BE2C (cell line): ENCODE measurements at places on chromosomes 16 and 17.

DNA sequence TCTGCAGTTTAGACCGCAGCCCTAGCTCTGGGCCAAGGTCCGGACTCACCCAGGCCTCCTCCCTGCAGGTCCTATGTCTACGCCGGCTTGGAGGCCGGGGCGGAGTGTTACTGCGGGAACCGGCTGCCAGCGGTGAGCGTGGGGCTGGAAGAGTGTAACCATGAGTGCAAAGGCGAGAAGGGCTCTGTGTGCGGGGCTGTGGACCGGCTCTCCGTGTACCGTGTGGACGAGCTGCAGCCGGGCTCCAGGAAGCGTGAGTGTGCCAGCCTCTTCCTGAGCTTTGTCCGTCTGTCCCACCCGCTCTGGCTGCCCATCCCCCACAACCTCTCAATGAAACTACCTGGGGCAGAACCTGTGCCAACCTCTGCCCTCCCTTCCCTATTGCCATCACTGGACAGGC lies 20.1 kb downstream of the WSCD1 start:
- no peak for DNase-seq

GRCh38 chr17:62819511-62820221 lies 11.6 kb upstream of the MARCHF10 start:
- DNase-seq, result peak; percentile 69

DNA sequence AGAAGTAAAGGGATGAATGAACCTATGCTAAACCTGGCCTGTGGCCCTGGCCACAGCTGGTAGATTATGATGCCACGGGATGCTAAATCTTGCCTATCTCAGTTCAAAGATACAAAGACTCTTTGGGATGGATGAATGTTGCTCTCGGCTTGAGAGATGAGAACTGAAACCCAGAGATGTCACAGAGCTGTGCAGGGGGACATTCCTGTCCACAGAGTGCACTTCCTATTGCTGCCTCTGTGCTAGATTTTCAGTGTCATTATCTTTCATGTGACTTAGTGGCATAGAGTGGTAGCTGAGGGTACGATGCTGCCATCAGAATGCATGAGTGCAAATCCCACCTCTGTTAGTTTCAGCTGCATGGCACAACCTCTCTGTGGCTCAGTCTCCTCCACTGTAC lies 2.3 kb upstream of the MT1M start:
- no peak for DNase-seq

DNA sequence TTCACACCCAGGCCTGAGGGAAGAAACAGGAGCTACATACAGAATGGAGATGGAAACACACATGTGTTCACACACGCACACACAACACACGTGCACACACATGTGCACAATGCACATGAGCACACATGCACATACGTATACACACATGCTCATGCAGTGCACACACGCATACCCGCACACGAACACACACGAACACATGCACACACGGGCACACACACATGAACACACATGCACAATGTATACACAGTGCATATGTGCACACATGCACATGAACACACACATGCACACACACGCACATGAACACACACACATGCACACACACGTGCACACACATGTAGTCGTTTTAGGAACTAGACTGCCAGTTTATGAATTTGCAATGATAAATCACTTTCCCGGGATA lies 49.3 kb upstream of the CDR2 start:
- no peak for DNase-seq

DNA sequence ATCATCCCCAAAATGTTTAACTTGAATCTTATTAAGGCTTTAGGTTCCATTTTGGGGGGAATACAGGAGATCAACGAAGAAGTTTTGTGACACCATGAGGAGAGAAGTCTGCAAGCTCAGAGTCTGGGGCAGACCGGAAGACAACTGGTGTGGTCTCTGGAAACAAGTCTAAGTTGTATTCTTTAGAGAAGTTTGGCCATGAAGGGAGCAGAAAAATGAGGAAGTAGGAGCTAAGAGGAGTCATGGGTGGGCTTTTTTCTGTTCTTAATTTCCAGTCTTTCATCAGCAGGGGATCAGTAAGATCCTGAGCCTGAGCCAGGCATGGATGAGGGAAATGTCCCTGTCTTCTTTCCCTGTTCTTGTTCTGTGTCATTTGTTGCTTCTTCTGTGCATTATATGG lies 35.8 kb upstream of the NF1 start:
- DNase-seq, result no peak

DNA sequence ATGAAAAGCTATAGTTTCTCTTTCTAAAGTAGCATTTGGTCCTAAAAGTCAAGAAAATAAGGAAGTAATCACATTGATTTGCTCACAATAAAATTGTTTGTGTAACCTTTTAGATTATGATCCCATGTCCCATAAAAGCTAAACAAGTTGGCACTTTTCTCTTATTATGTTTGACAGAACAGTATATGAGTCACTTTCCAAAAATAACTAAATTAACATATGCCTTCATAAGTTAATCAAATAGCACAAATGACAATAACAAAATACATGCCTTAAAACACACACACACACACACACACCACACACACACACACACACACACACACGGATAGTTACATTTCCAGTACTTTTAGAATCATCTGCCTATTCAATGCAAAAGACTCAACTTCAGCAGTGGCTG lies 2.8 kb downstream of the MED13 start:
- DNase-seq, result no peak

DNA sequence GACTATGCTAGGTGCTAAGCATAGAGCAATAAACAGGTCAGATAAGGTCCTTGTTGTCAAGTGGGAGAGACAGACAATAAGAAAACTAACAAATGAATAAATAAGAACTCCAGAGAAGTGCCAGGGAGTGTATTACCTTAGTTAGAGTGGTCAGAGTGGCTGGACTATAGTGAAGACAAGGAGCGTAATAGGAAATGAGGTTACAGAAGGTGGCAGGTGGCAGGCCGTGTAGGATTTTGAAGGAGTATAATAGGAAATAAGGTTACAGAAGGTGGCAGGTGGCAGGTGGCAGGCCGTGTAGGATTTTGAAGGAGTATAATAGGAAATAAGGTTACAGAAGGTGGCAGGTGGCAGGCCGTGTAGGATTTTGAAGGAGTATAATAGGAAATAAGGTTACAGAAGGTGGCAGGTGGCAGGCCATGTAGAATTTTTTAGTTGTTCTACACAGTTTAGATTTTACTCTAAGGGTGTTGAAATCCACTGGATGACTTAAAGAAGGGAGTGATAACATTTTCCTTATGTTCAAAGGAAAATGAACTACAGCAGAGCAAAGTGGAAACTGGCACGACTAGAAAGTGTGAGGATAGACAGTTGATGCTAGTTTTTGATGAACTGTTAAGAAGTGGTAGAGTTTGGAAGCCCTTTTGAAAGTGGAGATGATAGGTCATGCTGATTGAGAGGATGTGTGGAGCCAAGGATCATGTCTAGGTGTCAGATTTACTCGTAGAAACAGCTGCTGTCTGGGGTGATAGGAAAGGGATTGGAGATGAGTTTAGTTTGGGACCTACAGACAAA lies 3.6 kb upstream of the KRTAP3-1 start:
- DNase-seq, result no peak

DNA sequence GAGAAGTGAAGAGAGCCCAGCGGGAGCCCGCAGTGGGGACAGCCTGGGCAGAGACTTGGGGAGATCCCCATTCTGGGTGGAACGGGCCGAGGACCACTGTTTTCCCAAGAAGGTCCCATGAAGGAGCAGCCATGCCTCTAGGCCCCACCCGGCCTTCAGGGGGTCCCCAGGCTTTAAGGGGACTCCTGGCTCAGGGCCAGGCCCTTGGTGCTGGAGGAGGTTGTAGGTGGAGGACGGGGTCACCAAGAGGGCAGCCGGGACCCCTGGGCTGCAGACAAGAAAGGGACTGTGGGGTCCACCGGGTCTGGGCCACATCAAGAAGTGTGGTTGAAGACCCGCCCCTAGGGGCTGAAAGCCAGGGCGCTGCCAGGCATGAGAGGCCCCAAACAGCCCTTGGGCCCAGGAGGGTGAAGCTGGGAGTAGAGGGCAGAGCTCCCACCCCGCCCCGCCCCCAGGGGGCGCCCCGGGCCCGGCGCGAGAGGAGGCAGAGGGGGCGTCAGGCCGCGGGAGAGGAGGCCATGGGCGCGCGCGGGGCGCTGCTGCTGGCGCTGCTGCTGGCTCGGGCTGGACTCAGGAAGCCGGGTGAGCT lies at the start of gene PRSS21:
Gene PRSS21, plus strand, starts transcription at position 487 of the 589 bp plus-strand sequence. Its CDS starts 32 bp downstream, at position 519.
- no peak for DNase-seq

DNA sequence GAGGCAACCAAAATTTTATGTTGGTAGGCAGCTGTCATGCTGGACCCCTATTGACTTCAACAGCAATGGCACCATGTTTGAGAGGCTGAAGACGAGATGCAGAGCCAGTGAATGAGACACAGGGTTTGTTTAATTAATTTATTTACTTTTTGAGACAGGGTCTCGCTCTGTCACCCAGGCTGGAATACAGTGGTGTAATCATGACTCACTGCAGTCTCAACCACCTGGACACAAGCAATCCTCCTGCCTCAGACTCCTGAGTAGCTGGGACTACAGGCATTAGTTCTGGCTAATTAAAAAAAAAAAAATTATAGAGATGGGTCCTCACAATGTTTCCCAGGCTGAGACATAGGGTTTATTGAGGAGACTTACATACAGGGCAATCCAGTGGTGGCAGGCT lies 36.2 kb upstream of the PPM1D start:
- DNase-seq, result no peak

GRCh38 chr16:28289048-28289447 lies 3.3 kb upstream of the SBK1 start:
- no peak for DNase-seq

DNA sequence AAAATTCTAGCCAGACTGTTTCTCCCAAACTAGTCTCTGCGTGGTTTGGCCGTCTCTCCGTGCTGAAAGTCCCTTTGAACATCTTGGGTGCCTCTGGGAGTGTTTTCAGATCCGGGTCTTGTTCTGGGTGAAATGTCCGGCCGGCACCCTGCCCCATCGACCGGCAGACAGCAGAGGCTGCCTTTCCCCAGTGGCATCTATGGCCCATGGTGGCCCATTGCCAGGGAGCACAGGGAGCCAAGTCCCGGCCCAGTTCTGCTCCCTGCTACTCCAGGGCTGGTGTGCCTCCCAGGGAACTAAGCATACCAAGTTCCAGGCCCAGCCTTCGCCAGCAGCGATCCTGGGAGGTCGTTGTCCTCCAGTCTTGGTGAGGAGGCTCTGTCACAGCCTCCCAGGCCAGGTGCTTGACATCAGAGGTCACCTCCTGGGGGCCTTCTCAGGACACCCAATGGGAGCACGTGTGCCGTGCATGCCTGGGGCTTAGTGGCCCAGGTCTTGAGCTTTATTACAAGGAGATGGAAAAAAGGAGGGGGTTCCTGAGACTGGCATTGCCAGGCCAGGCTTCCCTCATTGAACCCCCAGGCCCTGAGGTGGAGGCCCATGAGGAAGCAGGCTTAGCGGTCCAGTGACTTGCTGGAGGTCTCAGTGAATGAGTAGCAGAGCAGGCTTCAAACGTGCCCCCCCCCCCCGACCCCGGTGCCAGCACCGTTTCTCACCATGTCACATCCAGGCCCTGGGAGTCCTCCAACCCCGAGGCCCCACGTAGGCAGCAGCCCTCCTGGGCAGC lies 54.0 kb downstream of the PGS1 start:
- no peak for DNase-seq

DNA sequence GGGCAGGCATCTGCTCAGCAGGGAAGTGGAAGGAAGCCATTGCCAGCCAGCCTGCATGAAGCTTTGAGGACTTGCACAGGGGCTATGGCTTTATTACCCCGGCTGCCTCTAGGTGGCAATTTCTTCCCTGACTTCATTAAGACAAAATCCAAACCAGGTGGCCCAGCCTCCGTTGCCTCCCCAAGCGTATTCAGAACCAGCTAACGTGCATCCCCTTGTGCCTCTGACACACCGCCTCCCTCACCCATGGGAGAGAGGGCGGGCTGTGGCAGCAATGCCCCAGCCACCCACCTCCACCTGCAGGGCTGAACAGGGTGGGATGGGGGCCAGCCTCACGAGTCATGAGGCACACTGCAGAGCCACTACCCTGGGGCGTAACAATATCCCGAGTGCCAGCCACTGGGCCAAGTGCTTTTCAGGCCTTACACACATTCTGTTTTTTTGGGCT lies 6.8 kb downstream of the KIFC3 start:
- DNase-seq, result peak; percentile 56

DNA sequence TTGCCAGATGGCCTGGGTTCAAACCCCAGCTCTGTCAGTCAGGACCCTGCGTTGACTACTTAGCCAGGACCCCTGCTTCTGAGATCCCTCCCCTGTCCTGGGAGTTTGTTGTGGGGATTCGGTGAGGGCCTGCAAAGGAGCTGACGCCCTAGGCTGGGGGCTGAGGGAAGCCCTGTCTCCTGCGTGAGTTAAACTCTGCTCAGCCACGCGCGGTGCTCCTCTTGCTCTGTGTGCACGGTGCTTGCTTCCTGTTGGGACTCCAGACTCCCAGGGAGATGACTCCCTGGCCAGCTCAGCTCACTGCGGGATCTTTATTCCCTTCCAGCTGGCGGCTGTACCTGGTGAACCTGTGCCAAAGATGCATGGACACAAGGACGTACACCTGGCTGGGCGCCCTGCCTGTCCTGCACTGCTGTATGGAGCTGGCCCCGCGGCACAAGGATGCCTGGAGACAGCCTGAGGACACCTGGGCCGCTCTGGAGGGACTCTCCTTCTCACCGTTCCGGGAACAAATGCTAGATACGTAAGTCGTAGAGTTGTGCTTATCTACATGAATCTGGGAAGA lies 37.4 kb downstream of the RNF213 start:
- DNase-seq, result no peak

DNA sequence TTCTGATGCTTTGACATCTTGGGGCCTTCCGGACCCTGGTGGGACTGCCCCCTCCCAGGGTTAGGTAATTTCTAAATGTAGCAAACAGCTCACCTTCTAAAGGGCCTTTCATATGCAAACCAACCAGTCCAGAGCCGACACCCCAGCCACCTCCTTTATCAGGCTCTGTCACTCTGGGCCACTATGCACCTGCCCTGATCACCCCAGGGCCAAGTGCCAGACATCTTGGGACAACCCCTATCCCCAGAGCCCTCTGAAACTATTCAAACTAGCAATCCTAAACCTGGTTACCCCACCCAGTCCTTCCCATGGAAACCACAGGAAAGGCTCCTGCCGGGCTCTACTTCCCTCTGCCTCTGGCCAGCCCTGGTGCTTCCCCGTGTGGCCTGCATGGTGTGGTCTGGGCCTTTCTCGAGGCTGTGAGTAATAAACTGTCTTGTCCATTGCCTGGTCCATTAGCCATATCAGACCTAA lies 91.2 kb upstream of the TNRC6C start:
- DNase-seq, result no peak

- DNase-seq, result no peak
These were observed 17.5 kb downstream of the TRIM25 start for GRCh38 chr17:56896217-56896967.

GRCh38 chr17:82089723-82090548 lies 8.1 kb downstream of the FASN start:
- DNase-seq, result no peak

GRCh38 chr17:9968881-9969280 lies 63.8 kb upstream of the RCVRN start:
- no peak for DNase-seq

GRCh38 chr17:7479213-7480088 lies at the start of gene ZBTB4:
ZBTB4 (minus strand) TSS chr17:7479631; CDS start chr17:7466801, 12,830 bp downstream.
- peak; percentile 44 for DNase-seq

GRCh38 chr17:10126616-10127501 lies 71.5 kb downstream of the GAS7 start:
- DNase-seq, result no peak
